Activated CD4-positive, alpha-beta T cell treated with anti-CD3 and anti-CD28 coated beads for 24 hours (primary cell): ENCODE measurements at places on chromosomes 1 and 21.

GRCh38 chr1:51734896-51735745, 118.2 kb downstream of the OSBPL9 start:
- no peak for DNase-seq

DNA sequence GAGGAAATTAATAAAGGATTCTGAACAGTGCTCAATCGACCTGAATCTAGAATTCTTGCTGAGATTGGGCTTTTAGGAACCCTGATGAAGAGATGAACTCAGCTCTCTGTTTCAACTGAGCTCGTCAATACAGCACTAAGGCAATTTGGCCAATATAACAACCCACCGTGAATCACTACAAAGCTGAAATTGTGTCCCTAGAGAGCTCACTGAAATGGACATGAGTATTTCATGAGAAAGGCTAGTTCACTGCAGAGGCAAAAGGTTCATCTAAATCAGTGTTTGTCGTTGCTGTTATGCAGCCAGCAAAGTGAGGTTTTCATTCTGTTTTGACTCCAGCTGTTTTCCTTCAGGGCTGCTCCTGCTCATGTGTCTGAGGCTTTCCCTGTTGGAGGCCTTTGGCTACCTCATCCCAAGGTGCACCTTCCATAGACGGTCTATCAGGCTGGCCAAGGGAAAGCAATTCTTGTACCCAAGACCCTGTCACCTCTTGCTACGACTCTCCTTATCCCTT, 83.5 kb downstream of the URB2 start:
- no peak for DNase-seq

DNA sequence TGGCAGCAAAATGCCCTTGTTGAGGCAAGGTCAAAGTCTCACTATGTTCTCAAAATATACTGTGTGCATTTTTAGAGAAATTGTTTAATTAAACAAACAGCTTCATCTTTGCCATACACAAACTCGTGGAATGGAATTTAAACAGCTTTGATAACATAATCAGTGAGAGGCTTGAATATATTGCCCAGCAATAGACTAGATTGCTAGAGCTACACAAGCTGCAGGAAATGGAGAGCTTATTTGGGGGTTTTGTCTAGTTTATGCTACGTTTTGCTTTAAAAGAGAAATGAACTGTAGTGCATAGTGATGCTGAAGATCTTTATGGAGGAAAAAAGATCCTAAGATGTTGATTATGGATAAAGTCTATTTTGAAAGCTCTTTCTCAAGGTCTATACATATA, 166.8 kb upstream of the HMCN1 start:
- no peak for DNase-seq

- no peak for DNase-seq
Measured at GRCh38 chr21:24824209-24824608, 783.1 kb downstream of the MRPL39 start.
